ENCODE measurements at places on chromosomes 2 and 18.

GRCh38 chr2:88967844-88968243 is 276.4 kb downstream of the RPIA start:
- no peak for DNase-seq

- no peak for DNase-seq
Observed at GRCh38 chr2:175577368-175577970, 396.0 kb upstream of the ATP5MC3 start.

DNA sequence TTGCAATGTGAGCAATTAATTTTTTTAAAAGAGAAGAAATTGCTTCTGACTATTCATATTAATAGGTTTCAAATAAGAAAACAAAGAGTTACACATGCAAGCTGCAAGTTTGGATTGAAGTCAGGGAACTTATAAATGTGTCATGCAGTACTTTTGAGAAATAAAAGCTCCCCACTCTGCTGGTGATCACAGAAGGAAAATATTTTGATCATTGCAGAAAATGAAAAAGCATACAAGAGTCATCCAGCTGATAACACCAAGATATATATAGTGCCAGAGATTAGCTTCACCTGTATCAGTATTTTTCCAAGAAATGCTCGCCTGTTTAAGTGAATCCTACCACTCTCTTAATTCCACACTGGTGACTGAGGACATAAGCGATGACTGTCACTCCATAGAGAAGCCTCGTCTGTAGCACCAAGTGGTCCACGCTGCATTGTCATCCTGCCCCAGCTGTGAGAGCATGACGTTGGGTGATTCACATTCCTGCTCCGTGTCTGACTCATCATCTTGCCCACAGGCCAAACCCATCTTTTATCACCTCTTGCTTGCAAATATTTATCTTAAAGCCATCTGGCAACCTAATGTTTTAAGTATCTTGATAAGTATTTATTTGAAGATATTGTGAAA is 178.0 kb downstream of the ASXL3 start:
- no peak for DNase-seq

DNA sequence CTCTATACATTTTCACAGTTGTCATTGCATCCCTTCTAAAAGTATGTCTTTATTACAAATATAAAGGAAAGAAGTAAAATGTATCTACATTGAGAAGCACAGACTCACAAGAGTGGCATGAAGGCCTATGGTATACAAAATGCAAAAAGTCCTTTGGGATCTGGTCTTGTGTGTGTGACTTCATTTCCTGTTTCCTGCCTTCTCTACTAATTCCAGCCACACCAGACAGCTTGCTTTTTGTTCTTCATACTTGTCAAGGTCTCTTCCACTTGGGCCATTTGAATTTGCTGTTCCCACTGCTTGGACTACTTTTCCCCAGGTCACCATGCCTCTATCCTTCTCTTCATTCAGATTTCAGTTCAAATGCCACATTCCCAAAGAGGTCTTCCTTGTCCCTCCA is 6.7 kb upstream of the PNO1 start:
- no peak for DNase-seq

DNA sequence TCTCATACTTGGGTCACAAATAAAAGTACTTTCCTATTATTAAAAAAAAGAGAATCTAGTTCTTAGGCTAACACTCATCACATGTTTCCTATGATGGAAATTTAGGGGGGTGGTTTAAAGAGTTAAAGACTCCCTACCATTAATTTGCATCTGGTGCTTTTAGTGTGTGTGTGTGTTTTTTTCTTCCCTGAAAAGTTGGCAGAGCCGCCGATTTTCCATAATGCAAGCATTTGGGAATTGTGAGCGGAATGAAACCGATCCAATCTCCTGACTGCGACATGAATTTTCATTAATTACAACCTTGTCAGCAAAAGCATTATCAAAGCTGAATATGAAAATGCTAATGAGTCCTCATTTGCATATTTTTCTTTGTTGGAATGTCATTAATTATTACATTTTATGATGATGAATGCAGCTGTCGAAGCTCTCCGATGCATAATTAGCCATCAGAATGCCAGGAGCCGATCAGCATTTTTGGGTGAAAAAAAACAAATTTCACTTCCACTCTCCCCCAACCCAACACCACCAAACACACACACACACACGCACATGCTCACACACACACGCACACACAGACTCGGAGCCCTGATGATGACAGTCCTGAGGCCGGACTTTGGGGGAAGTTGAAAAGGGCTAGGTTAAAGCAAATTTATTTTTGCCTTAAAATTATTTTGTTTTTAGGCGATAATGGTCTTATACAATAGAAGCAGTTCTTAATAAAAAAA is 165.4 kb downstream of the TCF4 start:
- DNase-seq = no peak

DNA sequence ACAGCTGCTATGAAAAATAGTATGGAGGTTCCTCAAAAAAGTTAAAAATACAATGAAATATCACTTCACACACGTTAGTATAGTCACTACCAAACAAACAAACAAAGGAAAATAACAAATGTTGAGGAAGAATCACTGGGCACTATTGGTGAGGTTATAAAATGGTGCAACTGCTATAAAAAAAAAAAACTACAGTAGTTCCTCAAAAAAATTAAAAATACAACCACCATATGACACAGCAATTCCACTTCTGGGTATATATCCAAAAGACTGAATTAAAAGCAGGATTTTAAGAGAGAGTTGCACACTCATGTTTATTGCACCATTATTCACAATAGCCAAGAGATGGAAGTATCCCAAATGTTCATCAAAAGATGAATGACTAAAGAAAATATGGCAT is 80.9 kb upstream of the POU3F3 start:
- DNase-seq = no peak

DNA sequence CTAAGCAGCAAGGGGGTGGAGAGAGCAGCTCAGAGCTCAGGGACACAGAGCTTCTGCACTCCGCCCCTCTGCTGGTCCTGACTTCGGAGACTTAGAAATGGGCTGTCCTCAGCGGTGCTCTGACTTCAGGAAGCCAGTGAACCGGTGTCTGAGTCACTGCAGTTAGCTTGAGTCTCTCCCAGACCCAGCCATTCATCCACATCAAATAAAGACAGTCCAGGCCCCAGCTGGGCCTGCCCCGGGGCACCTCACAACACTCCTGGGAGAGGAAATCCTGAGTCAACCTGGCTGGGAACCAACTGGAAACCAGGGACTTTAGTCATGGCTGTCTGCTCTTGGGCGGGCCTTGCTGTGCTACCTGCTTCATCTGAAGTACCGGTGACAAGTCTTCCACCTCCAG is 5.4 kb upstream of the ITGB6 start:
- DNase-seq = no peak

DNA sequence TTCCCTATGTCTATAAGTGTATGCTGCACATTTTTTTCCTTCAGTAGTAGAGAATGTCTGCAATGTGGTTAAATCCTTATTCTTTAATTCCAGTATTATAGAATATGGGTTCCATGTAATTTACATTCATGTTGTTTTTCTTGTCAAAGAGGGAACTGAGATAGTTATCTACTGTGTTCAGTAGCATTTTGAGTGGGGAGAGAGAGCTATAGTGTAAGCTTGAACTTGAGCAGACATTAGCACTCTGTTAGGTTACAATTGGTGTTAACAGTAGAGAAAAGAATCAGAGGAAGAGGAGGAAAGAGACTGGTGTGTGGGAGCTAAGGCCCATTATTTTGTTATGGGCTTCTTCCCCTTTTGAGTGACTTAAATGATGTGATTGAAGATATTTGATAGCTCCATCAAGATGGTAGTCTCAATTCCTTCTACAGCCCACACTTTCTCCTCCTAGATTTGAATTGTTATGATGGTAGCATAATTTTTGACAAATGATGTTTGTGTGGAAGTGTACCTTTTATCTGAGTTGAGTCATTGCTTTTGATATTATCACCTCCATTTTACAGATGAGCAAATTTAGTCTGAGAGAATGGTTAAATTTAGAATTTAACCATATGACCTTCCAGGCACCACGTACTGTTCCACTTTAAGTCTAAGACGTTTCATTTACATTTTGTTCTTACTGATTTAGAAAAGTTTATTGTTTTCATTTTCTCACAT is 71.3 kb downstream of the FMNL2 start:
- no peak for DNase-seq

- DNase-seq = no peak
Observed at GRCh38 chr18:55265984-55266383, 306.7 kb upstream of the CCDC68 start.

DNA sequence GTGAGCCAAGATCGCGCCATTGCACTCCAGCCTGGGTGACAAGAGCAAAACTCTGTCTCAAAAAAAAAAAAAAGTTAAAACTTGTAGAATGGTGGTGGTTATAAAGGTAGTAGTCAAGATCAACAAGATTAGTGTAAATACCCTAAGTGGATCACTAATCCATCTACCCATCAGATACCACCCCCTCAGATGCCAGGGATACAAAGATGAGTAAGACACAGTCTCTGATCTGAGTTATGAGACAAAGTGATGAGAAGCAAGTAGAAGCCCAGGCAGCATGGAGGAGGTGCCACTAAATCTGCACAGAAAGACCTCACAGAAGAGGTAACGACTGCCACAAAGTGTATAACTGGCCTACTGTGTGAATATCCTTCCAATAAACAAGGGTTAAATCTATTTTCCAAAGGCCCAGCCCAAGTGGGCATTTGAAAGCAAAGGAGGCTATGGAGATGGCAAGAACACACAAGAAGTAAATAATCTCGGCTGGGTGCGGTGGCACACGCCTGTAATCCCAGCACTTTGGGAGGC is 20.2 kb downstream of the NFE2L2 start:
- no peak for DNase-seq

DNA sequence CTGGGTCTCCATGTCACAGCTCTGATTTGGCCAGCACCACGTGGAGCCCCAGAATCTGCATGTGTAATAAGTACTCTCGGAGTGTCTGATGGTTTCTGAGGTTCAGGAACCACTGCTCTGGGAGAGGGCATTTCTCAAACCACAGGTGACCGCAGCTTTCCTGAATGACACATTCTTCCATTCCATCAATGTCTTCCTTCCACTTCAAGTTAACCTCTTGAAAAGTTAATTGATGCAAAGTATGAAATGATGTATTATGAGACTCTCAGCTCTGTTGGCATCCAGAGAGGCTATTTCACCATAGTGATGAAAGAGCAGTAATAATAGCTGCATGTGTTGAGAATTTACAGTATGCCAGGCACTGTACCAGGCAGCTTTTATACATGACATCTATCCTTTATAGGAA is 61.3 kb upstream of the CRIM1 start:
- DNase-seq = no peak

DNA sequence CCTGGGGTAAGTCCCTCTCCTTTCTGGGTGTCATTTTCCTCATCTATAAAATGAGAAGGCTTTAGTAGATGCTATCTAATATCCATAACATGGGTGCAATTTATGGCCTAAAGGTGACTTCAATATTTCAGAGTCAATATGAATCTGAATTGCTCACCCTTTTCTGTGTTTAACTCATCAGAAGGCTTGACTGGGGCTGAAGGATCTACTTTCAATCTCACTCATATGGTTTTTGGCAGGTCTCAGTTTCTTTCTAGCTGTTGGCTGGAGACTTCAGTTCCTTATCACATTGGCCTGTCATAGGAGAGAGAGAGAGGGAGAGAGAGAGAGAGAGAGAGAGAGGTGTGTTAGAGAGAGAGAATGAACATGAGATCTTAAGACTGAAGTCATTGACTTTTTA is 343.7 kb upstream of the MEX3C start:
- DNase-seq = no peak

DNA sequence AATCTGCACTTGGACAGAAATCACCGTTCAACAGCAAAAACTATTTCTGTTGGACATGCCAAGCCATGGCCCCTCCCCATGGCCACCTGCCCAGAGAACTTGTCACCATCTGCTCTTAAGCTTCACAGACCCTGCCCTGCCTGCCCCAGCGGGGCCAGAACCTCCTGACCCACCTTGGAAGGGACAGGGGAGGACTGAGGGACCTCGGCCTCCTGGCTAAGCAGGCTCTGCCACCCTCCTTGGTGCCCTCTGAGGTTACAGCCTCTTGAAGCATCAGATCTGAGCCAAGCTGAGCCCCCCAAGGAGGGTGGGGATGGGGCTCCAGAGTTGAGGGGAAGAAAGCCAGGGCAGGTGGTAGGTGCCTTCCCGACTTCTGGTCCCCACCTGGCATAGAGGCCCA is 6.5 kb downstream of the TEX261 start:
- DNase-seq = no peak

Measured in NCI-H1417 treated with DMSO at 0.1 percent for 48 hours (cell line).